Mesothelial cell of epicardium (in vitro differentiated cells): ENCODE measurements at places on chromosomes 12 and 14. TPM values are rescaled to one million over a fixed set of nuclear protein-coding genes. Genes with fewer than 3 reads are reported as not detected.

CLEC7A gene
- 0.11 TPM in 1 of 3 replicates, not detected in the others for total RNA-seq

DDX23 gene
- total RNA-seq, result 88.5 to 106 TPM (median 97.9 TPM) in 3 replicates

LBHD2 gene
- not detected in 3 replicates for total RNA-seq

PTGER2 gene
- 6.6 to 7.2 TPM (median 7.1 TPM) in 3 replicates for total RNA-seq

GRCh38 chr12:25058658-25059058 is 109.8 kb upstream of the BCAT1 start:
- DNase-seq, result no peak

GRCh38 chr14:33527023-33527634 is 423.7 kb downstream of the EGLN3 start:
- no peak for DNase-seq

DNA sequence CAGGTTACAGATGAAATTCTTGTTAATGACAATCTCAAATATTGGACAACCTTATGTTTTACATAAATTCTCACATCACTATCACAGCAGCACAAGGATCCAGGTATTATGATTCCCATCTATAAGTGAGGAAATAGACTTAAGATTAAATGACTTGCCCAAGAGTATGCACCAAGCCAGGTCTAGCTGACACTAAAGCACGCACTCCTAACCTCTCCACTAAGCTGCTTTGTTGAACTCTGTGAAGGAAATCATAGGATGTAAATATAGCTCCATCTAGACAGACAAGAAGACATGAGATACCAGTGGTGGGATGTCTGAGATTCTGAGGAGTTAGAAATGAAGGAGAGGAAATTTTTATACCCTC is 87.9 kb downstream of the PHLDA1 start:
- no peak for DNase-seq

DNA sequence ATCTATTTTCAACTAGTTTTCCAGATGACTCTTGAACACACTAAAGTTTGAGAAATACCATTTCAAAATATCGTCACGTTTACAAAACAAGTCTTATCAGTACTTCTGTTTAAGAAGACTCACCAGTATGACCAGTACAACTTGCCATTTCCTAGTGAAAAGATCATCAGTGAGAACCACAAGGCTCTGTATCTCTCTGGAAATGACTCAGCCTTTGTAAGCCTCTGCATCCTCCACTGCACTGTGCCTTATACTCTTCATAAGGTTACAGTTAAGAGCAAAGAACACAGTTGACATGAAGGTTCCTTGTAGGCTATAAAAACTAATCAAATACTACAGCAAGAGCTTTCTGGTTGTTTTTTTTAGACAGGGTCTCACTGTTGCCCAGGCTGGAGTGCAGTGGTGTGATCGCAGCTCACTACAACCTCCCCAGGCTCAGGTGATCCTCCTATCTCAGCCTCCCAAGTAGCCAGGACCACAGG is 5.7 kb upstream of the VTI1B start:
- no peak for DNase-seq

- no peak for DNase-seq
Observed at GRCh38 chr12:1910468-1910867, 8.0 kb downstream of the CACNA2D4 start.

DNA sequence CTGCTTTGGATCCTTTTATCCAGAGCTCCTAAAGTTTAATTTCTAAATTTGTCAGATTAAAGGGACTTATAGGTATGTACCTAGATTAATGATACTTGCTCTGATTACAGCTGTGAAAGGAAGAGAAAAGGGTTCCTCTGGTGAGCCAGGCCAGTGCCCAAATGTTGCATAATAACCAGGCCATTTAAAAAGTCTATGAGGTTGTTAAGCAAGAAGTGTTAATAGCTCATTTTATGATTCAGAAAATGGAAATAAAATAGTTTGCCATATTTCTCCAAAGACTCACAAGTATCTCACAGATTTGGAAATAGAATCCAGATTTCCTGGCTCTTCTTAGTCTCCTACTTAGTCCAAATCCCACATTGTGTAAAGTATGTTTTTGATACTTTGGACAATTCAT is 67.6 kb downstream of the SLC38A6 start:
- DNase-seq, result no peak

GRCh38 chr14:23542261-23542660 is 9.3 kb downstream of the ZFHX2 start:
- DNase-seq, result no peak
